ENCODE measurements at places on chromosomes 7 and 10.
A peak's percentile ranks its signal among the peaks of the same experiment; 100 is the strongest.

DNA sequence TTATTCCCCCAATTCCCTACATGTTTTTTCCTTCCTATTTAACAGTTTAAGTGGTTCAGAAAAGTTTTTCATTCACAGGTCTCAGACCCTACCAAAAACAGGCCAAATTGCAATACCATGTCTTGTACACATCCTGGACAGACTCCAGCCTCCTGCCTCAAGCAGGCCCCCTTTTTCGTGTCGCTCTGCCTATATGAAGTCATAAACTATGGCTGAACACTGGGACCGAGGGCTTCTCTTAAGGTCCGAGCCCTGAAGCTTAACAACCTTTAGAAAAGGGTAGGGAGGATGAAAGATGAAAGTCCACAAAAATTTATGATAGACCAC is 1.4 kb downstream of the FBXW4 start:
- peak overlapping the region; percentile 97 for H3K4me3 ChIP-seq
- H3K27ac ChIP-seq: peak overlapping the region; percentile 98

GRCh38 chr7:101688183-101688831 is 59.2 kb upstream of the MYL10 start:
- peak; percentile 85 for DNase-seq
- no peak overlapping the region for H3K4me3 ChIP-seq
- peaks cover 4% of the 10 kb centered on the region for H3K4me1 ChIP-seq
- H3K27ac ChIP-seq: no peak overlapping the region
- H3K27me3 ChIP-seq: no peaks in the 10 kb centered on the region

DNA sequence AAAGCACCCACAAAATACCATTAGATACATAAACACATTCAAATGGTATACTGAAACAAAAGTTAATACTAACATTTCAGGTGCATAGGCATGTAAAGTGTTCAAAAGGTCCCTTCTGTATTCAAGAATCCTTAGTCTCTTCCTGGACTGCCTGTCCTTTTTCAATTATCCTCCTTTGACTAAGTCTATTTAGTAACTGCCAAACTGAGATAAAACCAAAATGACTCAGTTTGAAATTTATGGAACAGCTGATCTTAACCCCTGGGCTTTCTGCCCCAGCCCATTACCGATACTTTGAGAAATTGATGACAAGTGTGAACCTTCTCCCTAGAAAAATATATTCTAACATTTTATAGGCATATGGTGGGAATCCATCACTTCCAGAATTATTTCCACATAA is 5.4 kb downstream of the EPC1 start:
- H3K36me3 ChIP-seq: peaks cover 47% of the 10 kb centered on the region
- no peak overlapping the region for H3K27ac ChIP-seq
- H3K4me1 ChIP-seq: peaks cover 66% of the 10 kb centered on the region
- no peak for DNase-seq
- H3K4me3 ChIP-seq: no peak overlapping the region

- no peaks in the 10 kb centered on the region for H3K27me3 ChIP-seq
- no peak overlapping the region for H3K4me3 ChIP-seq
- DNase-seq: no peak
- peaks cover 2% of the 10 kb centered on the region for H3K4me1 ChIP-seq
- peaks cover 16% of the 10 kb centered on the region for H3K36me3 ChIP-seq
Measured at GRCh38 chr7:107528461-107528860, 35.3 kb downstream of the COG5 start.

- H3K36me3 ChIP-seq: peaks cover 24% of the 10 kb centered on the region
- no peak for DNase-seq
- no peak overlapping the region for H3K4me3 ChIP-seq
- H3K27ac ChIP-seq: no peak overlapping the region
Measured at GRCh38 chr7:131052285-131052904, 275.3 kb upstream of the MKLN1 start.

DNA sequence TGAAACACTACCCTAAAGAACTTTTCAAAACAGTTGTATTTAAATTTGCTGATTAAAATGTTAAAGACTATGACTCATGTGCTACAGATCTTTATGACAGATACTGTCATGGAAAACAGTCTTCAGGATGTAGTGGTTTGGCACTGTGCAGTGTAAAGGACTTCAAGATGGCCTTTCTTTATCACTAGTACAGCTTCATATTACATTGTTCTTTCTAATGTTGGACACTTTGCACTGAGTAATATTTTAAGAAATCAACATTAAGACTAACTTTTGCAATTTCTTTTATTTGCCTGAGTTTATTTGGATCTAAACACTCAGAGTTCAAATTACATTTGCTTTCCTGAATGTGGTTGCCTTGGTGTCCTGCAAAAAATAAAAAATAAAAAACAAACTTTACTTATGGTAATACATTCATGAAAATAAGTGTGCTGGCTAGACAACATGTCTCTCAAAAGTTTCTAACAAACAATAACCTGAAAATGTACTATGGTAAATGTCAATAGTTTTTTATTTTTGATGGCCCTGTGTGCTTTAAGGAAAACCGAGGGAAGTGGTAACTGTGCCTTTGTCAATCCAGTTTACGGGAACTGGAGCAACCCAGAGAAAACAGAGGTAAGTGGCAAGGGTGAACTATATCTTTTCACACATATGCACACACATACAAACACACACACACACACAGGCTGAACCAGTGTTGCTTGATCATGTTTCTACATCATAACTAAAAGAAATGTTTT is 85.9 kb upstream of the PLXDC2 start:
- H3K27me3 ChIP-seq: no peaks in the 10 kb centered on the region
- DNase-seq: no peak
- H3K4me3 ChIP-seq: no peak overlapping the region
- no peaks in the 10 kb centered on the region for H3K36me3 ChIP-seq
